ENCODE measurements at places on chromosomes 16 and 17. TPM values are rescaled to one million over a fixed set of nuclear protein-coding genes. Genes with fewer than 3 reads are reported as not detected.

NKD1 gene
- total RNA-seq = 27.8 TPM

KRTAP9-1 gene
- total RNA-seq = not detected

ACE gene
- total RNA-seq = 7.5 TPM

DNA sequence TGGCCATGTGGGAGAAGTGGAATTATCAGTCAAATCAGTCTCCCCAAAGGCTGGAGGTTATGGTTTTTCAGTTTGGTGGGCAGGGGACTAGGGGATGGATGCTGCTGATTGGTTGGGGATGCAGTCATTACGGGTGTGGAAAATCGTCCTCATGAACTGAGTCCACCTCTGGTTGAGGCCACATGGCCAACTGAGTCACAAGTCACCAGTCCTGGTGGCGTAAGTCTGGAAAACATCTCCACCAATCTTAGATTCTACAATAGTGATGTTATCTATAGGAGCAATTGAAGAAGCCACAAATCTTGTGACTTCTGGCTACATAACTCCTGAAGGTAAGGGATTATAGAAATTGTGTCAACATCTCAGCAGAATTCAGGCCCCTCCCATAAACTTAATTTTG lies 5.2 kb upstream of the RNF135 start:
- DNase-seq = no peak

GRCh38 chr16:49499869-49500610 lies 126.4 kb downstream of the C16orf78 start:
- no peak for DNase-seq

DNA sequence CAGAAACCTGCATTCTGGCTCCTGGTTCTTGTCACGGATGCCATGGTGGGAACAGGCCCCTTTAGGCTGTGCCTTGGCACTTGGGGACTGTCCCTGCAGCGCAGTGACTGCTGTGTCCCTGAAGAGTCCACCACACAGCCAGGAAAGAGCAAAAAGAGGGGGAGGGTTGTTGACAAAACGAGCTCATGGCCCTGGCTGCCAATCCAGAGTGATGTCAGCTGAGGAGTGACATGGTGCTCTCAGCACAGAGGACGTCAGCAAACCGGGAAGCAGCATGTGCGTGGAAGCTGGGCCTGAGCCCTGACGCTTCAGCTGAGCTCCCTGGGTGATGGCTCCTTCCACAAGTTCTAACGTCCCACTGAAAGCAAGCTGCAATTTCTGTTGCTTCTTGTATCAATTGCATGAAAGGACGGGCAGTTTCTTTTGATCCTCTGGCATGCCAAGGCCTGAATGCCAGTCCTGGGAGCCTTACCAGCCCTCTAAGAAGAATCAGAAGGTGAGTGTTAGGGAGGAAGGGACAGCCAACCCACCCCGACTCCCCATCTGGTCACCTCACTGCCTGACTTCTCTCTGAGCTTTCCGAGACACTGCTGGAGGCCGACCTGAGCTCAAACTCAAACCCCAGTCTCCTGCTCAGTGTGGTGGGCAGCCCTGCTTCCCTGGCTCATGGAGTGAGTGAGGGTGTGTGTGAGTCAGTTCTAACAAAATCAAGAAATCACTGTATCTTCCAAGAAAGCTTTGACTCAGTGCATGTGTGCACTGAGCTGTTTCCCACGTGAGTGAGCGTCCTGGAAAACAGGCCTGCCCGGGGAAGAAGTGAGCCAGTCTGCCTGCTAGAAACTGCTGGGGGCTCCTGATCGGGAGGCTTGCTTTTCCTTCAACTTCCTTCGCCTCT lies 14.7 kb upstream of the WNT3 start:
- no peak for DNase-seq

DNA sequence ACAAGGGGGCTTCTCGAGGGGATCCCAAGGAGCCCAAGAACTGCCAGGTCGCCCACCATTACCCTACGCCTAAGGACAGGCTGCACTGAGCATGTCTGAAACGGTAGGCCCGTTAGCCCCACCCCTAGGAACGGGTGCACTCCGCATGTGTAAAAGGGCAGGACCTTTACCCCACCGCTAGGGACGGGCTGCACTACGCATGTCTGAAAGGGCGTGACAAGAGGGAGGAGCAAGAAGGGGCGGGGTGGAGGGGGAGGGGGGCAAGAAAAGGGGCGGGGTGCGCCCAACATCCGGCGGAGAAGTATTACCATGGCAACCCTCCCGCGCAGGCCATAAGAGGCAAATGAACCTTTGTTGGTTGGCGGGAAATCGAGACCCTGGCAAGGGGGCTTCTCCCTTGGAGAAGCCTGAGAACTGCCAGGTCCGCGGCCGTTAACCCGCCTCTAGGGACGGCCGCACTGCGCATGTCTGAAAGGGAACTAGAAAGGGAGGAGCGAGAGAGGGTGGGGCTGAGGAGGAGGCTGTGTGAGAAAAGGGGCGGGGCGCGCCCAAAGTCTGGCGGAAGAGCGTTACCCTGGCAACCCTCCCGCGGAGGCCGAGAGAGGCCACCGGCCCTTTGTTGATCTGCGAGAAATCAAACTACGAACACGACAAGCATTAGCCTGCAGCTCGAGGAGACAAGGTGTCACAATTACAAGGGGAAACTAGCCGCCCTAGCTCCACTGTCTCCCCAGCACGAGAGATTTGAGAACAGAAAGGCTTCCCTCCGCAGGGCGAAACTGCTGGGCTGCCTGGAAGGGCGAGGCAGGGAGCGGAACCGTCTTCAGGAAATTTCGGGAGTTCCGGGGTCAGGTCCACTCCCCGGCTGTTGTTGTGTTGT lies 2046.8 kb downstream of the TP53TG3F start:
- no peak for DNase-seq

Measured in ureter (tissue), 1 donor.